Stromal cell of bone marrow (primary cell): ENCODE measurements at places on chromosomes 5 and 9.
A peak's percentile ranks its signal among the peaks of the same experiment; 100 is the strongest.

DNA sequence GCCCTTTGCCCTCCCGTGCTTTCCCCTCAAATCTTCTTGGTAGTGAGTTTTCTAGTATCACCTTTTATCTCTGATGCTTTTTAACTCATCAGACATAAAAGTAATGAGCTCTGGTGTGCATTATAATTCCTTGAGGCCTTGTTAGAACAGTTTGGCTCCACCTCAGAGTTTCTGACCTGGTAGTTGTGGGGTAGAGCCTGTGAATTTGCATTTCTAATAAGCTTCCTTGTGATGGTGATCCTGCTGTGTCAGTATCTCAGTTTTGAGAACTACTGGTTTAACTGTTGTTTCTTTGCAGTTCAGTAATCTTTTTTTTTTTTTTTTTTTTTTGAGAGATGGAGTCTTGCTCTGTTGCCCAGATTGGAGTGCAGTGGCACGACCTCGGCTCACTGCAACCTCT, 31.1 kb downstream of the UBE2D2 start:
- DNase-seq = no peak

GRCh38 chr5:74623748-74624408, 16.6 kb downstream of the ENC1 start:
- DNase-seq = no peak

- peak; percentile 69 for DNase-seq
These were observed 61.5 kb upstream of the NUDT12 start for GRCh38 chr5:103624035-103624480.

GRCh38 chr9:121752929-121753328, 101.5 kb downstream of the DAB2IP start:
- no peak for DNase-seq

DNA sequence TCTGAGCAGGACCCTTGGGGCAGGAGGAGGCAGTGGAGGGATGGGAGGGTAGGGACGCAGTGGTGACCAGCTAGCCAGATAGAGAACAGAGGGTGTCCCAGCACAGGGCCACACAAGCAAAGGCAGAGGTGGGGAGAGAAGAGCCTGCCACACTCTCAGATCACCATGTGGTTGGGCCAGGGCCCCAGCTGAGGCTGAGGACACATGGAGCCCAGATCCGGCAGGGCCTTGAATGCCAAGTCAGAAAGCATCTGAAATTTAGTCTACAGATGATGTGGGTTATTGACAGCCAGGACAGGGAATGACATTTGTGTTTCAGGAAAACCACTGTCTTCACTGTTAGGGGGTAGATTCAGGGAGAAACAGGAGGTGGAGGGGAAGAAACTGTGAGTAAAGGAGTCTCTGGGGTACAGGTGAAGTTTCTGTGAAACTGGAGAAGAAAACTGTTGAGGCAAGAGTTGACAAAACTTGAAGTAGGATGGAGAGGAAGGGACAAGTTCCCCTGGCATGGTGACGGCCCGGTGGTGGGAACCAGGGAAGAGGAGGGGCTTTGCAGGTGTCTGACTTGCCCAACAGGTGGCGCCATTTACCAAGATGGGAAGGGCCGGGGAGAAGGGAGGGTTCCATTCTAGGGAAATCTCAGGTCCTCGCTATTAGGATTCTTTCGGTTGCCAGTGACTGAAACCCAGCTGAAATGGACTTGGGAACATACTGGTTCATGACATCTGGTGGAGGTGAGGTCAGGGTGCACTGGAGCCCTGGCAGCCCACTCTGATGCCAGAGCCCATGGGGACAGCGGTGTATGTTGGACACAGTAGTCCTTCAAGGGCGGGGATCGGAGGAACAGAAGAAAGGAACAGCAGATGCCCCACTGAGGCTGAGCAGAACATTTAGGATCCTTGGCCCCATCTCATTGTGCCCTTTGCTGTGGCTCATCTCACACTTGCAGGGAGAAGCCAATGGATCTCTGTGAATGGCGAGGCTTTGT, 100.1 kb downstream of the KCNIP1 start:
- no peak for DNase-seq

DNA sequence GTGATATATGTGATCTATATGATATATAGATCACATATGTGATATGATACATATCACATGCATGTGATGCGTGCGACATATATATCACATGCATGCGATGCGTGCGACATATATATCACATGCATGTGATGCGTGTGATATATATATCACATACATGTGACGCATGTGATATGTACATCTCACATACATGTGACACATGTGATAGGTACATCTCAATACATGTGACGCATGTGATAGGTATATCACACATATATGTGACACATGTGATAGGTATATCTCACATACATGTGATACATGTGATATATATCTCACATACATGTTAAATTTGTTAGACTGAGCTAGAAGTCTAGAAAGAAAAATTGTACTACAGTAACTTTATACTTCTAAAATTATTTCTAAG, 1095.9 kb downstream of the EFNA5 start:
- DNase-seq = no peak
